H9 (cell line): ENCODE measurements at places on chromosomes 12 and 14. TPM values are rescaled to one million over a fixed set of nuclear protein-coding genes. Genes with fewer than 3 reads are reported as not detected.

The ZNF891 gene
- total RNA-seq, result 1.7 and 2.1 TPM in 2 replicates

GRCh38 chr12:121494093-121494787 lies 86.6 kb downstream of the KDM2B start:
- H3K27me3 ChIP-seq, result no peaks in the 10 kb centered on the region
- H3K4me1 ChIP-seq, result no peaks in the 10 kb centered on the region
- no peak overlapping the region for H3K27ac ChIP-seq
- H3K36me3 ChIP-seq, result peaks cover 17% of the 10 kb centered on the region; the same call in 2 of the 3 replicates
- no peak overlapping the region; the same call in 2 of the 3 replicates for H3K4me3 ChIP-seq

The CPNE8 gene
- 1.9 and 2.4 TPM in 2 replicates for total RNA-seq

DNA sequence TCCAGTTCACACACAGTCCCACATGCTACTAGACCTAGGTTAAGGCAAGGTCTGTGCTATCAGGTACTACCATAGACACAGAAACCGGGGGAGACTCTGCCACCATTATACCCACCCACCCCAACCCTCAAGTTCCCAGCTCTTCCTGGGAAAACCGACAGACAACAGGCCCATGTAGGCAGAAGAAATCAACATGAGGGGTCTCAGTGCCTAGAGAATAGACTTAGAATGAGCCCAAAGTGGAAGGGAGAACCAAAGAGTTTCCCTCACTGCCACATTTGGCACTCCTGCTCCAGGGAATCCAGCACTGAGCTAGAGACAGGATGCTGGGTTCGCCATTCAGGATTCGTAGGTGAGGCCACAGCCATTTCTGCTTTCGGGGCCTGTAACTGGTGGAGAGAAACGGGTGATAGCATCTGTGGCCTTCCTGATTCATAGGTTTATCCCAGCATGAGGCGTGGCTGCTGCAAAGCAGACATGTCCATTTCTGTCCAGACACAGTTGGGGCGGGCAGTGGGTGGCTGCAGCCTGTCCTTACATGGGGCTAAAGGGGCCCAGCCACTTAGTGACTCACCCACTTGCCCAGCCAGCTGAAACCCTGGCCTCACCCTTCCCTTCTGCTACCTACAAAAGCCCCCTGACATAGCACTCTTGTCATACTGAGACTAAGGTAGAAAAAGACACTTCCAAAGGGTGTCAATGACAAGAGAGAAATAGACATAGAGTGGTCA lies 69.4 kb downstream of the IRF2BPL start:
- no peak for DNase-seq
- no peaks in the 10 kb centered on the region for H3K27me3 ChIP-seq
- no peaks in the 10 kb centered on the region; the same call in 2 of the 3 replicates for H3K36me3 ChIP-seq
- peaks cover 21% of the 10 kb centered on the region; the same call in 1 of the 2 replicates for H3K4me1 ChIP-seq
- H3K4me3 ChIP-seq, result no peak overlapping the region

GRCh38 chr12:127749416-127749815 lies 517.6 kb upstream of the TMEM132C start:
- peaks cover 3% of the 10 kb centered on the region; the same call in 1 of the 2 replicates for H3K4me1 ChIP-seq
- H3K27ac ChIP-seq, result no peak overlapping the region
- no peaks in the 10 kb centered on the region for H3K36me3 ChIP-seq
- H3K4me3 ChIP-seq, result no peak overlapping the region
- H3K27me3 ChIP-seq, result no peaks in the 10 kb centered on the region
- DNase-seq, result no peak

GRCh38 chr12:16118586-16118985 lies 158.9 kb downstream of the SLC15A5 start:
- DNase-seq, result peak; percentile 39
- peaks cover 4% of the 10 kb centered on the region; the same call in 1 of the 2 replicates for H3K4me1 ChIP-seq
- no peak overlapping the region for H3K4me3 ChIP-seq
- no peak overlapping the region for H3K27ac ChIP-seq
- no peaks in the 10 kb centered on the region for H3K27me3 ChIP-seq
